ENCODE measurements at places on chromosomes 1 and 21. TPM values are rescaled to one million over a fixed set of nuclear protein-coding genes. Genes with fewer than 3 reads are reported as not detected.

Gene ETNK2
- 5.0 TPM for total RNA-seq

Gene CD164L2
- total RNA-seq: 0.05 TPM

Gene MCOLN2
- 8.0 TPM for total RNA-seq

Gene BTBD8
- 2.9 TPM for total RNA-seq

Gene CLCA1
- total RNA-seq: 0.14 TPM

Gene SZRD1
- total RNA-seq: 46.5 TPM

Gene KRTAP12-2
- not detected for total RNA-seq

Gene COQ8A
- 16.8 TPM for total RNA-seq

Gene ACBD6
- total RNA-seq: 48.7 TPM

Gene BCL10
- total RNA-seq: 17.6 TPM

Gene ZNF670
- 4.7 TPM for total RNA-seq

Gene FAM72C
- 3.8 TPM for total RNA-seq

Gene PEAR1
- total RNA-seq: 0.61 TPM

Gene ITGB2
- 134 TPM for total RNA-seq

Gene SPRR2G
- total RNA-seq: 0.19 TPM

Measured in thymus (tissue), 14 donors.